ENCODE measurements at places on chromosomes 1 and 21.

- DNase-seq: no peak
Observed at GRCh38 chr1:88035578-88035977, 648.5 kb upstream of the PKN2 start.

DNA sequence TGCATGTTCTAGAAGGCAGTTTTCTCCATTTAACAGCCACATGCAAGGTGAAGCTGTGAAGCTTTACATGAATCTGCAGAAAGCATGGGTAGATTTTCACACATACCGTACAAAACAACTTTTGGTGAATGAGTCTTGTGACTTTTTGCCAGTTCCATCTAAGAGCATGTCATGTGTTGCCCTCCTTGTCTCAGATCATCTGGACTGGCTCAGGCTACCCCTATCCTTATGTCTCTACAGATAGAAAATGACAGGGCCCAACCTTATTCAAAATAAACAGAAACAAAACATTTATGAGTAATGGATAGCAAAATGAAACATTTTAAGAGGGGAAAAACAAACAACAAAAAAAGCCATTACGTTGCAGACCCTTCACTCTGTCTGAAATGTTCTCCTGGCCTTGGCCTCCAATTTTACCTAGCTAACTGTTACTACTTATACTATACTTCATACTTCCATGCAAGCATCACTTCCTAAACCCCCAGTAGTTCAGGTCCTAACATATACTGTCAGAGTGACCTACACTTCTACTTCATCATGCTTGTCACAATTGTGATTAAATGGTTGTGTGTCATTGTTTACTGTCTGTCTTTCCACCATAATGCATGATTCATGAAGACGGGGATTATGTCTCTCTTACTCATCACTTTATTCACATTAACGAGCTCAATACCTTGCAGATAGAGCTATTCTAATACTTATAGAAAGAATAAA is 39.0 kb downstream of the LRRC8C start:
- no peak for DNase-seq

DNA sequence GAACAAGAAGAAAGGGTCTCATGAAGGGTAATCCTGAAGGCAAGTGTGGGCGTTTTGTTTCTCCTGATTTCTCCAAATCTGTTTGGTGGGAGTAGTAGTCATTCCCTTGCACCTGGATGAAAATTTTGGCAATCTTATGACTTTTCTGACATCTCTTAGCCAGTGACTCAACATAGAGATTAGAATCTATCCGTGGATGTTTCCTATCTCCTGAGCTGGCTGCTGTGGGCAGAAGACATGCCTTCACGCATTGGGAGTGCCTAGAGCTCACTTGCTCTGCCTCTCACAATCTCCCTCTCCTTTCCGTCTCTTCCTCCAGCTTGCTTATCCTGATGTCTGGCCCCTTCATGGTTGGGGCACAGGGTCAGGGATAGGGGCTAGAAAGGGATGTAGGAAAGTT is 174.2 kb upstream of the NFIA start:
- no peak for DNase-seq

DNA sequence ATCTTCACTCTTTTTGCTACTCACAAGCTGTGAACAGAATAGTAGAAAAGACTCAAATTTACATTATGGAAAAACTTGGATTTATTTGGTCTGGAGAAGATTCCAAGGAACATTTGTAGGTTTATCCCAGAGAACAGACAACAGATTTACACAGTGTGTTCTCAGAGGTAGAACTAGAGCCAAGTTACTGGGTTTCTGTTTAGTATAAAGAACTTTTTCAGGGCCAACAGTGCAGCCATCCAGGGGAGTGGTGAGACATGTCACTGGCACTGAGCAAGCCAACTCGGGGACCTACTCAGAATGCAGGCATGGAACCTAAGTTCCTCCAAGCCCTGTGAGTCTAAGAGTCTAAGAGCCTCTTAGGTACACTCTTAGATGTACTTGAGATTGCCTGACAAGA is 142.6 kb downstream of the OMA1 start:
- no peak for DNase-seq

DNA sequence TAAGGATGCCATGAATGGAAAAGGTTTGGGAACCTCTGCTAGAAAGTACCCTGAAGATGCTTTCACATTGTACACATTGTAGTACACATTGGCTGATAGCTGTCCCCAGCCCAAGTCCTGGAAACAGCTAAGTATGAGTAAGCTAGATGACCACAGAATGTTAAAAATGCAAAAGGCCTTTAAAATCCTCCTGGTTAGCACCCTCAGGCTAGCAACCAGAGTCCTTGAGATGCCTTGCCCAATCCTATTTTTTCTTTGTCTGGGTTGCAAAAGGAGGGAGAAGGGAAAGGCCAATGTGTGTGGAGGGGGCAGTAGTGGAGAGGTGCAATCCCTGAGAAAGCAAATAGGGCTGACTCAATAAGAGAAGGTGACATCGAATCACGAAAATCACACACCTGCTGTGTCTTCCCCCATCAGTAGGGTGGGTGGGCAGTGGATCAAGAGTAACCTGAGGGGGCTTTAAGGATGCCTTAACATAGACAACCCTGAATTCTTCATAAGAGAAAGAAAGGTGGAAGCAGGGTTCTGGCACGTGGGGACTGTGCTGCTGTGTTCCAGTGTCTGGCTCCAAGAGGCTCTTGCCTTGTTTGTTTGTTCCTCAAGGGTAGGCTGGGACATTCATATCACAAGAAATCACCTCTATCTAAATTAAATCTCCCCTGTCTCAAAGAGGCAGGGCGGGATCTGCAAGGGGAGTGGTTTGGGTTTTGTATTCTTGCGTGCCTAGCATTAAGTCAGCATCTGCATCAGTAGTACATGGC is 266.2 kb upstream of the PLXNA2 start:
- DNase-seq: no peak

DNA sequence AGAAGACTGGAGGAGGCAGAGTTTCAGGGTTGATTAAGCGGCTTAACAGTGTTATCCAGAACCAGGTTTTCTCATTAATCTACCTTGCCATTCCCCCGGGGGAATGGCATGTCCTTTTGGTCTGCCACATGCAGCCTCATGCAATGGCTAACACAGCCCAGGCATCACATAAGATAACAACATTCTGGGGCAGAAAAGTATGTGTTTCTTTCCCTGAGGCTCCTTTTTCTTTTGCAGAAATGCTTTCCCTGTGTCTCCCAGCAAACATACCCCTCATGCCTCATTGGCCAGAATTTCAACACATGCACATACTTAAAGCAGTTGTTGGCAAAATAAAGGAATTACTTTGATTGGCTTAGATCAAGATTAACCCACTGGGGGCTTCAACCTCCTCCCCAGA is 98.6 kb downstream of the OMA1 start:
- DNase-seq: no peak

GRCh38 chr21:41804381-41804780 is 37.5 kb upstream of the RIPK4 start:
- no peak for DNase-seq

DNA sequence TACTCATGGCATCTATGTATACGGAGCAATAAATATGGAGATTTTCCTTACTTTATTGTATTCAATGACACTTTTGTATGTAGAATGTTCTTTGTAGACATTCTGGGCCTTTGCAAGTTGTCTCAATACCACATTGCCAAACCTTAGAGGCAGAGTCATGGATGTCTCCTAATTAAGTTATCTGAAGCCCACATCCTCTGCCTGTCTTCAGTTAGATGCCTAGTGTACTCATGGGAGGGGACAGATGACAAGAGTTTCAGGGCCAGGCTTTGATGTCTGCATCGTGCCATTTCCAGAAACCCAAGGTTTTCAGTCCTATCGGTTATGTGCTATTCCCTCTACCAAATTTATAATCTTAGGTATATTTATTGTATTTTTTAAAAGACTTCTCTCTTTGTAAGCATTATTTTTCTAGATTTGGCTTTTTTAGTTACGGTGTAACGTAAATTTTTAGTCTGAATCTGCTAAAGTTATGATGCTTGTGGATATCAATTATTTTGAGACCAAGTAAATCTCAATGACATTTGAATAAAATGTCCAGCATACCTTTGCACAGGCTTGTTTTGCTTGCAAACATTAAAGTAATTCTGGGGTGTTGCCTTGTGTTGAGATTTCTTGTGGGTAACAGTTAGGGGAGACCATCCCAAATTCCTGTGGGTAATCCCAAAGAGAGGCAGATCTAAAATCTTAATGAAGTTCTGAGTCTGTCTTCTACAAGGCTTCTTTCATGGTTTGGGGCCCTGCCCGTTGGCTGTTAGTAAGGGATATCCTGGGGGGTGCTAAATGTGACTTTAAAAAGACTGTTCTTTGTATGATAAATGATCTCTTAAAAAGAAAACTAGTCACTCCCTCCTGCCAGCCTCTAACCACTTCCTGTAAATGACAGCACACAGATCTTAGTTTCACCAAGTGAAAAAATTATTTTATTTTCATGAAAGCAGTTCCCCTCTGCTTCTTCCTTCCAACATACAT is 8.0 kb upstream of the MACF1 start:
- no peak for DNase-seq

DNA sequence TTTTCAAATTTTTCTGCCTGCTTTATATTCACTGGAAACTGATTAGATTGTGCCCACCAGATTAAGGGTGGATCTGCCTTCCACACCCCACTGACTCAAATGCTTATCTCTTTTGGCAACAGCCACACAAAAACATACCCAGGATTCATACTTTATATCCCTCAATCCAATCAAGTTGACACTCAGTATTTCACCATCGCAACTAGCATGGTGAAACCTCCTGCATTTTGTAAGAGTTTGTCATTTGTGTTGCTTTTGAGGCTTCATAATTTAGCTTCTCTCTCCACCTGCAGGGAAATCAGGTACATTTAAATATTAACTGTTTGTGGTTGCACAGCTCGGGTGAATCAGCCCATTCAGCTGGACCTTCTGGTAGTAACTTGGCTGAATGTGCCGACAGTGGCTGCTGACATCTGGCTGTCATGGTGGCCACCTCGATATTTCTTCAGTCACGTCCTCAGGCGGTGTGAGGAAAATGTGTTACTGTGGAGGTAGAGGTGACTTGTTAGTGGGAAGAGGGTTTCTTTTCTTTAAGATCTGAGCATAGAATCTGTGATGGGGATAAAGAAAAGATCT is 224.0 kb downstream of the PTBP2 start:
- DNase-seq: no peak

DNA sequence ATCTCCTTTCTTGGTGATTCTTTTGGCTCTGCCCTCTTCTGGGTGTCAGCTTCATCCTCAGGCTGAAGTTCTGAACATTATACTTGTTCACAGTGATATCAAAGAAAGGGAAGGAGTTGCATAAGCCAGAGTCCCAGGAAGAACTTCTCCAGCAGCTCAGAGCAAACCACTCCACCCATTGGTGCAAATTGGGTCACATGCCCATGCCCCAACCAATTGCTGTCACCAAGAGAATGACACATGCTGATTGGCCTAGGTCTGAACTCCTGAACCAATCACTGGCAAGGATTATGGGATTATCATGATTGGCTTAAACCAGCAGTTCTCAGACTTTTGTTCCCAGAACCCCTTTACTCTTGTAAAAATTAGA is 256.5 kb upstream of the TMEM51 start:
- no peak for DNase-seq

DNA sequence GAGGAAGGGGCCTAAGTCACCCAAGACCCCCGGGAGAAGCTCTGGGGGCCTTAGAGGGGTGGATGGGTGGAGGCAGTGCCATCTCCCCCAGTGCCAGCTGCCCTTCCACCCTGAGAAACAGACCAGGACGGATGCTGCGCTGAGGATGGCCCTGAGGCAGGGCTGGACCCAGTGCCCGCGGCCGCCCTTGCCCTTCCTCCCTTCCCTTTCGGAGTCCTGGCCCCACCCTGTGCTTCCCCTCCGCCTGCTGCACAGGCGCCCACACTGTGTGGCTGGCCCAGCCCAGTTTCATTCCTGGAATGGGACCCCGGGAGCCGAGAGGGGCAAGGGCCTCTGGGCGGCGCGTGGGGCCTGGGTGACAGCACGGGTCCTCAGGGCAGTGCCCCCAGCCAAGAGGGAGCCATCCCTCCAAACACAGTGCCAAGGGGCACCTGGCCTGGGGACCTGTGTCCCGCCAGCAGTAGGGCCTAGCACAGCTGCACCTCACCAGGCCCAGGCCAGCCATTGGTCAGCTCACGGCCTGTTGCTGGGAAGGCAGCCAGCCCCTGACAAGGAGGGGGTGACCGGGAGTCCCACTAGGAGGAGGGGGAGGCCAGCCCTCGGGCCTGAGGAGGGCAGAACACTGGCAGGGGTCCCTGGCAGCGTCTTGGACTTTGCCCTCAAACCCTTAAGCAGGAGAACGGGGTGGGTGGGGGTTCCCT is 13.4 kb upstream of the SKI start:
- DNase-seq: no peak

- DNase-seq: no peak
Observed at GRCh38 chr1:111679541-111679940, 59.7 kb downstream of the INKA2 start.

DNA sequence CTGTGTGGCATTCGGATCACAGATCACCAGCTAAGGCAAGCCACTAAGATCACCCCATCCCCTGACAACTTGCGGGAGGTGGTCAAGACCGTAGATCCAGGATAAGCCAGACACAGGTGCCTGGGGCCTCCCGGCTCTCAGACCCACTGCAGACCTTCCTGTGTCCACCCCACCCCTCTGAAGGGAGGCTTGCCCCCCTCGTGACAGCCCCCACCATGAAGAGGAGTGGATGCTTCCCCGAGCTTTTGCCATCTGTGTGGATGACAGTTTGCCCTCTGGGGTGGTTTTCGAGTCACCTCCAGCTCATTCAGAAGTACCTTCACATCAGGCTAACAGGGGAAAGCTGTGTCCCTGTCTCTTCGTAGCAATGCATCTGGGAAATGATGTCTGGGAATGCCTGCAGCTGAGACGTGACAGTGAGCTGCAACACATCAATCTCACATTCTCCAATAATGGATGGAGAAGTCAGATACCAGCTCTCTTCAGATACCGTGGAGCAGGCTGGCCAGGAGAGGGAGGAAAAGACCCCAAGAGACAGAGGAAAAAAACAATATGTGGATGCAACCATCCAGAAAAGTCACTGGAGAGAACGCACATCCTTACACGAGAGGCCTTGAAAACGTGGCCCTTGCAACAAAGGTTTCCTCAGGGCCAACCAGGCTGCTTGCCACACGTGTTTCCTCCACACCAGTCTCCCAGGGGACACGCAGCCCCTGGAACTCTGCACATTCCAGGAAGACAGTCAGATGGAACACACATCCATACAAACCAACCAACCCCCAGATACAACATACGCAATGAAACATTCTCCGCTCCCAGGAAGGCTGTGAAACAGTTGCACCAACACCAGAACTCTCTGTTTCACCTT is 20.4 kb upstream of the FHAD1 start:
- DNase-seq: no peak

DNA sequence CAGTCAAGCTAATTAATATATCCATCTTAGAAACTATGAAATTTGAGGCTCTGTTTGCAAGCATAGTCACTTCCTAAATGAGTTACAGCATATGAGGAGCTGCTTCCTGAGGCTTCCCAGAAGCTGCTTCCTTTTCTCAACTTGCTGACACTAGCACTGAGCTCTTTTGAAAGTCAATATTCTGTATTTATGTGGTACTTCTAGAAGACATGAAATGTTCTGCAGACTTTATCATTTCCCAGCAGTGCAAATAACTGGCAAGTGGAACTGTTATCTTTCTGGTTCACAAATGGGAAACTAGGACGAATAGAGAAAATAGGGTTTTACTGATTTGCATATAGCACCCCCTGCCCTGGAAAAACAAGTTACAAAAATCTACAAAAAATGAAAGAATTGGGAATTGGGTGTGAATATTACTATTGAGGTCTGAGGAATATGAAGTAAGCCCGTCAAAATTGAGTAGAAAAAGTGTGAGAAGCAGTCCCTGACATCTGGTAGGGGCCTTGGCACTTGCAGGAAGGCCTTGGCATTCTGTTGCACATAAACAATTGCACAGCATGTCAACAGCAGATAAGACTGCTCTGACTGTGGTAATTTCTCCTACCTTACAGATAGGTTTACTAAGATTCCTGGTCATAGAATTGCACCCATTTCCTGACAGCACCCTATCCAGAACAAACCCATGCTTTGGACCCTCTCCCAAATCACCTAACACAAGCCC is 7.1 kb downstream of the GIPC2 start:
- DNase-seq: no peak

Measured in NCI-H1105 treated with DMSO at 0.1 percent for 48 hours (cell line).